ENCODE measurements at places on chromosomes 11 and 22.

DNA sequence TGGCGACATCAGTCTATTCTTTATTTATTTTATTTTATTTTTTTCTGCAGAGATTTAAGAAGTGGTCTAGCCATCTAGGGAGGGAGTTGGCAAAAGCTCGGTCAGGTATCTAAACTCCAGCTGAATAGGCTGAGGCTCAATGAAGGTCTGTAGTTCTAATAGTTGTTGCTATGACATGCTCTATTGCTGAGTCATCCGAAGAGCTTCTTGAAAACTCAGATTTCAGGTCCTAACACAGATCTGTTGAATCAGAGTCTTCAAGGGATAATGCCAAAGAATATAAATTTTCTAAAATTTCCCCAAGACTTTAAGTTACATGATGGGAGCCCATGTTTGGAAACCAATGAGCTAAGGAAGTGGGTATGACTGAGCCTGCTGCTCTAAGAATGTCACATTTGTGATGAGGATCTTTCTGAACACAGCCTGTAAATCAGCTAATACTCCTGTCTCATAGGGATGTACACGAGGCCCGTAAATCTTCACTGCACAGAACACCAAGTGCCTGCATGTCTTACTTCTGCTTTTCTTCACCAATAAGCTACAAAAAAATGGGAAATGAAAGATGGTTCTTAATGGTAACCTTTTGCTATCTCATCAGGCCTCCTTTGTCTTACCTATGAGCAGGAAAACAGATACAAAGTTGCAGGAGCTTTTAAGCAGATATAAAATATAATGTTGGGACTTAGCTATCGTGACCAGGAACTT is 901.4 kb upstream of the API5 start:
- DNase-seq = no peak

- no peak for DNase-seq
Measured at GRCh38 chr11:2661173-2662023, 38.4 kb downstream of the KCNQ1OT1 start.

- no peak for DNase-seq
Measured at GRCh38 chr22:47597041-47597440, 834.6 kb downstream of the TBC1D22A start.

GRCh38 chr22:29704528-29705285 is 15.1 kb upstream of the CABP7 start:
- no peak for DNase-seq

DNA sequence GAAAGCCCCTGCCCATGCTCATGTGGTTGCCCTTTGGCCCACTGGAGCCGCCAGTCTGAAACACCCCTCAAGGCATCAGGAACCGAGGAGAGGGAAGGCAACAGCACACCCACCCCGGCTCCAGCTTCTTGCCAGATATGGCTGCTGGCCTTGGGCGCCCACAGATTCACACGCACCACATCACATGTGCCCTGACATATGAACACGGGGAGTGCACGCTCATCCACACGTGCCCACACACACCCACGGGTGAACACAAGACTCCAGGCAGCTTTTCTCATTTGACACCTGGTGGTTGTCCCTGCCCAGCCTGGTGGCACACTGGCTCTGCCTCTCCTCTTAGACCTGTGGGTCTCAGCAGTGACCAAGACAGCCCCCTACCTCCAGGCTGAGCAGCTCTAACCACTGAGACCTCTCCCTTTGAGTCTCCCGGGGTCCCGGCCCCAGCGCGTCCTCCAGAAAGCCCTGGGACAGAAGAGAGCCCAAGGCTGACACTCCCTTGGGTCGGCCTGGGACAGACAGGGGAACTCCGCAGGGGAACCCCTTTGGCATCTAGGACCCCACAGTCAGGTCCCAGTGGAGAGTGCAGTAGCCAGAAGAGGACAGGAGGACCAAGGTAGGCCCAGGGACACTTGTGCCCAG is 2.7 kb upstream of the MAPK12 start:
- no peak for DNase-seq

- no peak for DNase-seq
Measured at GRCh38 chr22:25475257-25476022, 89.0 kb upstream of the GRK3 start.

GRCh38 chr11:46242041-46242951 is 35.2 kb upstream of the CREB3L1 start:
- DNase-seq = no peak

- DNase-seq = no peak
Measured at GRCh38 chr11:125123947-125124617, 12.7 kb upstream of the TMEM218 start.

DNA sequence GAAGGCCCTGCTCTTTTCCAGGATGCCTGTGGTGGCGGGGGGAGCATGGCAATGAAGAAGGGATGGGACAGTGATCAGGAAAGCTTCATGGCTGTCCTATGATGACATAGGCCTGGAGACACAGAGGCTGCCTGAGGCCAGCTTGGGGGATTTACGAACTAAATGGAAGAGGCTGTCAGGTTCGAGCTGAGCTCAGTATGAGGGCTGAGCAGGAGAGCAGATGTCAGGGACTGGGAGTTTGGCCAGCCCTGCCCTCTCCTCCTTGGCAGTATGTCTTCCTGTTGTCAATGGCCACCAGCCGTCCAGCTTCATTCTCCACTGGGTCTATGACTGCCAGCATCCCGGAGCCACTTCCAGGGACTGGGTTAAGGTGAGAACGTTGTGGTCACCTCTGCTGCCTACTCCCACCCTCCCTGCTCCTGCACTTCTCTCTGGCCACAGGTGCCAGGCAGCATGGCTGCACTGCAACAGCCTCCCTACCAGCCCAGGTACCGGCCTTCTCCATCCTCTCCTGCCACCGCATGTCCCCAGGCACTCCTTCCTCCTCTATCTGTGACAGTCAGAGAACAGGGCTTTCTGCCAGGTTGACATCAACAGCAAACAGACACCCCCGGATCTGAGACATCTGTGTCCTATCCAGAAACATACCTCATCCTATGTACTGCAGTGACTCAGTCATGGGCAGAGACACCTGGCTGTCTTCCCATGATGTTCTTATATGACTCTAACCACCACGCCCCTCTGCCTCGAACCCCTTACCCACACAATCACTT is 75.1 kb downstream of the KIRREL3 start:
- DNase-seq = no peak

GRCh38 chr11:2366276-2366675 is 10.8 kb upstream of the CD81 start:
- no peak for DNase-seq

DNA sequence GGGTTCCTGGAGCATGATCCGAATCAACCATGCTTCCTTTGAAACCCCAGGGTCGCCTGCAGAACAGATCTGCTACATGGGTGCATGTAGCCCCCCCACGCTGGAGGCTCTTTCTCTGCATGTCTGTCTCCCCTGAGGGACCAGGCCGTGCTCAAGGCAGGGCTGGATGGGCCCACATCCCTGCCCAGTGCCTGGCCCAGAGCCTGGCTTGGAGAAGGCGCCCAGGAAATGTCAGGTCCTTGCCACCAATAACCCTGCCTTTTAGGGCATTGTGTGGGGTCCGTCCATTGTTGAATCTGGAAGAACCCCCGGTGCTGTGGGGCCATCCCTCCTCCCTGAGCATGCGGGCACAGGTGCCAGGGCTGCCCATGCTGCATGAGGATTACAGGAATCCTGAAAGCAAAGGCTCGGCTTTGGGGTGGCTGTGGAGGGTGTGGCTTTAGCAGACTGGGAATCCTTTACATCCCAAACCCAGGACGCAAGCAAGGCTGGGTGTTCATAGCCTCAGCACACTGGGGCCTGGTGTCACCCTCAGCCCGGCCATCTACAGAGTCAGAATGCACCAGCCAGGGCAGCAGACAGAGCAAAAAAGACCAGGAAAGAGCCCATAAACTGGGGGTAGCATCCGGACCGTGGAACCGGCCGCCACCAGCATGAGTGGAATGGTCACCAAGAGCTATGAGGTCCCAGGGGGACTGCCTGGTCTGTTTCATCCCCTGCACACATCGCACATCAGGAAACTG is 48.2 kb downstream of the RTL6 start:
- DNase-seq = no peak
